Psoas muscle (tissue), 8 donors: ENCODE measurements at places on chromosomes 13 and 19. TPM values are rescaled to one million over a fixed set of nuclear protein-coding genes. Genes with fewer than 3 reads are reported as not detected.

DNA sequence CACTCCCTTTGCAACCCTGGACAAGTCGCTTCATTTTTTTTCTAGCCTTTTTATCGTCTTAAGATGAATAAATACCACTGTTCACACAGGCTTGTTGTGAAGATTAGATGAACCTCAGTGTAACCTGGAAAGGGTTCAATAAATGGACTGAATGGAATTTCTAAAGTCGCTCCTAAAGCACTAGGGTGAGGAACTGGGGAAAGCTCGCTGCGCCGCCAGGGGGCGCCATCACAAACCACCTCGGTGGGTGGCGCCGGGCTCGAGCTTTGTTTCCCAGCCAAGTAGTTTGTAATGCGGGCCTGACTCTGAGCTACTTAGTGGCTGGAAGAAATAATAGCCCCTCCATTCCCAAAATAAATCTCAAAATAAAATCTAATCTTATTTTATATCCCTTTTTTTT lies 2.2 kb upstream of the CEACAM6 start:
- DNase-seq, result peak; percentile 29

- DNase-seq, result peak; percentile 65
These were observed at the start of gene BST2 for GRCh38 chr19:17405250-17406045. BST2 (minus strand) TSS chr19:17405630; CDS start chr19:17405575, 55 bp downstream.

- peak; percentile 67 for DNase-seq
These were observed 17.9 kb downstream of the UBAC2 start for GRCh38 chr13:99218545-99218944.

GRCh38 chr19:48633148-48634035 lies 3.8 kb downstream of the DBP start:
- no peak for DNase-seq

GRCh38 chr13:40672765-40673397 lies 6.4 kb upstream of the FOXO1 start:
- no peak for DNase-seq

- DNase-seq, result no peak
These were observed 25.9 kb downstream of the RCBTB2 start for GRCh38 chr13:48507021-48507420.

- DNase-seq, result no peak
These were observed 71.9 kb downstream of the CDK8 start for GRCh38 chr13:26325876-26326275.

DNA sequence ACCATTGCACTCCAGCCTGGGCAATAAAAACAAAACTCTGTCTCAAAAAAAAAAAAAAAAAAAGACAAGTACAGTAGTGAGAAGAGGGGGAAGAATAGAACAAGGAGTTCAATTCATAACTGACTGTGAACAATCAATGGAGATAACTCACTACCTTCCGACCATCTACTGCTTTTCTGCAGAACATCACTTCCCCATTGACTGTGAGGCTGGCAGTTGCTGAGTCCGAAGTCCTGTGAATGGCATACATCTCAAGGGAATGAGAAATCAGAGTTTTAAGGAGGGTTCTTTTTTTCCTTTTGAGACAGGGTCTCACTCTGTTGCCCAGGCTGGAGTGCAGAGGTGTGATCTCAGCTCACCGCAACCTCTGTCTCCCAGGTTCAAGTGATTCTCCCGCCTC lies 11.2 kb downstream of the ZNF565 start:
- DNase-seq, result no peak

The ZNF606 gene
- 7.0 TPM for total RNA-seq

The SULT2A1 gene
- not detected for total RNA-seq

The CCL25 gene
- not detected for total RNA-seq
